ENCODE measurements at places on chromosomes 2 and 18.

- DNase-seq, result no peak
Measured at GRCh38 chr2:29783666-29784065, 137.7 kb downstream of the ALK start.

DNA sequence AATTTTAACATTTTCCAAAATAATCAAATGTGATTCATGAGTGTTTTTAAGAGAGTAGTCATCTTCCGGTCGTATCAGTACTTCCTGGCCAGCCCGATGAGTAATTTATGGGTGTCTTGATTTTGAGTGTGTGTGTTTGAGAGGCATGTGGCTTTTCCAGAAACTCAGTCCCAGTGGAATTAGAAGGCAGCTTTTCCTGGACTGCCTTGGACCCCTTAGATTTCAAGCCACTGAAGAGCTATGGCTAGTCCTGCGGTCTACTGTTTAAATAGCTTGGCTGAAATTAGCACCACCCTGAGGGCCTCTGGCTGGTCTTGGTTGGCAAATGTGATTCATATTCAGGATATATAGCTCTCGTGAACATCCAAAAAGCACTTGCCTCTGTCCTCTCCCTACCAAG is 59.4 kb downstream of the HK2 start:
- peak; percentile 88 for DNase-seq

DNA sequence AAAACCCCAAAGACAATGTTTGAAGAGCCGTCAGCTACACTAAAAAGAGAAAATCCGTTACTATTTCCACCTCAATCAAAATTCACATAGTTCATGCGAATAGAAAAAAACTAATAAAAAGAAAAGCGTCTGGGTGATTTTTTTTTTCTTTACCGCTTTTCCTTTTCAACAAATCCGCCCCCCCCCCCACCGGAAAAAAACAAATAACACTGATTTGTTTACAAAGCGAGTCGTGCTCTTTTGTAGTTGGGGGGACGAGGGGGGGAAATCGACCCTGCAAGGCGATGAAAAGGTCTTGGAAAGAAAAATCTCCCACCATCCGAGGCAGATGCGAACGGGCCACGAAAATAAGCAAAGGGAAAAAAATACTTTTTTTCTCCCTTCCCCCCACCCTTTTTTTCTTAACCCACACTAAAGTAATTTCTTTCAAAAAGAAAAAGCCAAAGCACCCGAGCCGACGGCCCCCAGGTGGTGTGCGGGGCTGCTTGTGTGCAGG is 638 bp downstream of the ZNF521 start:
- DNase-seq, result no peak

- no peak for DNase-seq
Measured at GRCh38 chr2:96616535-96616934, 21.6 kb downstream of the KANSL3 start.

- DNase-seq, result no peak
Measured at GRCh38 chr2:10493075-10493633, 45.0 kb upstream of the ODC1 start.

GRCh38 chr2:30702694-30703093 is 104.6 kb downstream of the CAPN13 start:
- no peak for DNase-seq

All from cardiac fibroblast (primary cell).